Liver (tissue), 10 donors: ENCODE measurements at places on chromosomes 5 and 9.

- no peak for DNase-seq
Measured at GRCh38 chr9:22654833-22655232, 208.2 kb downstream of the DMRTA1 start.

DNA sequence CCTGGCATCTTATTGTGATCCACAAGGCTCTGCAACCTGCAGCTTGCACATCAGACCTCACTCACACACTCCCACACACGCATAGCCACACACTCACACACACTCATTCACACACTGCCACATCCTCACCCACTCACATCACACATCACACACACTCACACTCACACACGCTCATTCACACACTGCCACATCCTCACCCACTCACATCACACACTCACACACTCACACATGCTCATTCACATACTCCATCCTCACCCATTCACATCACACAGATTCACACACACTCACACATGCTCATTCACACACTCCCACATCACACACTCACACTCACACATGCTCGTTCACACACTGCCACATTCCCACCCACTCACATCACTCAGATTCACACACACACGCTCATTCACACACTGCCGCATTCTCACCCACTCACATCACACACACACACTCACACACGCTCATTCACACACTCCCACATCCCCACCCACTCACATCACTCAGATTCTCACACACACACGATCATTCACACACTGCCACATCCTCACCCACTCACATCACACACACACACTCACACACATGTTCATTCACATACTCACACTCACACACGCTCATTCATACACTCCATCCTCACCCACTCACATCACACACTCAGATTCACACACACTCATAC is 47.1 kb upstream of the RXRA start:
- DNase-seq: no peak

- no peak for DNase-seq
Measured at GRCh38 chr9:85404911-85405565, 336.7 kb downstream of the AGTPBP1 start.

DNA sequence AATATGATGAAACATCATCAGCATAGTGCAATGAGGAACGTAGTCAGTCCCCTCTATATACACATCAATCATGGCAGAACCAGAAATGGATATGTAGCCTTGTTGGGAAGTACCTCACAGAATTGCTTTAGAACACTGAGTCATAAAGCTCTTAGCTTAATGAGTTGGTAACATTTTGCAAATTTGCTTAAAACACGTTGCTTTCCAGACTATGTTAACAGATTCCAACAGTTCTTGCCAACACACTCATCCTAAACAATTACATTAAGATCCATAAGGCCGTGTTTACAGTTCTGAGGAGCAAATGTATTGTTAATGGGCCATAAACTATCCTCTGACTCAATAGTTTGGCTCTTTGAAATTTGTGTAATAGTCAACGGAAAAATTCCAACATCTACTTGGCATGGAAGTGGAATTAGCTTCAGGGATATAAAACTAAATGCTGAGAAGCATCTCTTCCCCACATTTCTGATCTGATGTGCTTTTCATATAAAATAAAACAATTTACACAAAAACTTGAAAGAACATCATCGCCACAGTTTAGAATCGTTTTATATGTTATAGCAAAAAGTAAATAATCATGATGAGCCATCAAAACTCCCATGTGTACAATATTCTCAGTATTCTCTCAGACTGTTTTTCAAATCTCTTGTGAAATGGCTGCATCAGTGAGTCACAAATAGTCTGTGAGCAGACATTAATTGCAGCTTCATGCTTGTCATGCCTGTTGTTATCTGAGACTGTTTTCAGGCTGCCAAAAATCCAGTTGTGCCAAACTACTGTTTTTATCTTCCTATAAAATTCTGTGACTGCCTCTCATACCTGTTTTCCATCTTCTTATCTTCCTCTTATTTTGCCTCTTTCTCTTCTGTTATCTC is 291.9 kb downstream of the COX7C start:
- no peak for DNase-seq

DNA sequence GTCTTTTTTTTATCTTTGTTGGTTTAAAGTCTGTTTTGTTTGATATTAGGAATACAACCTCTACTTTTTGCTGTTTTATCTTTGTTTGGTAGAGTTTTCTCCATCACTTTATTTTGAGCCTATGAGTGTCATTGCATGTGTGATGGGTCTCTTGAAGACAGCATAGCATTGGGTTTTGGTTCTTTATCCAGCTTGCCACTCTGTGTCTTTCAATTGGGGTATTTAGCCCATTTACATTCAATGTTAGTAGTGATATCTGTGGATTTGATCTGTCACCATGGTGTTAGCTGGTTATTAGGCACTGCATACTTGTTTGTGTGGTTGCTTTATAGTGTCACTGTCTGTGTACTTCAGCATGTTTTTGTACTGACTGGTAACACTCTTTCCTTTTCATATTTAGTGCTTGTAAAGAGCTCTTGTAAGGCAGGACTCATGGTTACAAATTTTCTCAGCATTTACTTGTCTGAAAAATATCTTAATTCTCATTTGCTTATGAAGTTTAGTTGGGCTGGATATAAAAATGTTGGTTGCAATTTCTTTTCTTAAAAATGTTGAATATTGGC is 845.5 kb downstream of the TLE4 start:
- DNase-seq: no peak

GRCh38 chr9:127089631-127090081 is 32.8 kb downstream of the ANGPTL2 start:
- no peak for DNase-seq

GRCh38 chr9:89732295-89732938 is 127.6 kb downstream of the GADD45G start:
- no peak for DNase-seq

GRCh38 chr5:123147128-123147715 is 58.2 kb downstream of the PRDM6 start:
- no peak for DNase-seq

DNA sequence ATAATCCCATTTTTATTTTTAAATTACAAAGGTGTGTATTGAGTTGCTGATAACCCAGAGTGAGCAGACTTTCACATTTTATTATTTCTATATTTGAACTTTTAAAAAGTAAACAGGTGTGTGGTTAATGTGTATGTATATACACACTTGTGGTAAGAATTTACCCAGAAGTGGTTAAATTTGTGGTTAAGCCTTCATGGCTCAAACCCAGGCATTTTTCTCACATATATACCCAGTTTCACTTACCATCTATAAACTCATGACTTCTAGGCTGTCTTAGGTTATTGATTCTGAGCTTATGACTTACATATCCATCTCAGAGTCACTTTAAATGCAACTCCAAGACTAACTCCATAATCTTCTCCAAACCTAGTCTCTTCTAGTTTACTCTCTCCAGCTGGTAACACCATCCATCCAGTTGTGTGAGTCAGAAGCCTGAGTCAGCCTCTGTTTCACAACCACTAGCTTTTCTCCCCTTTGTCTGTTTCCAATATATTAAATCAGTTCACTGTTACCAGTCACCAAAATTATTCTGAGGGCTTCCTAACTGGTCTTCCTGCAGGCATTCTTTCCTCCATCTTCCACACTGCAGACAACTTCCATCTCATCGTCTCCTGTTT is 20.2 kb downstream of the ZBED3 start:
- DNase-seq: no peak

- no peak for DNase-seq
Measured at GRCh38 chr9:14687042-14687719, 6.1 kb downstream of the ZDHHC21 start.

DNA sequence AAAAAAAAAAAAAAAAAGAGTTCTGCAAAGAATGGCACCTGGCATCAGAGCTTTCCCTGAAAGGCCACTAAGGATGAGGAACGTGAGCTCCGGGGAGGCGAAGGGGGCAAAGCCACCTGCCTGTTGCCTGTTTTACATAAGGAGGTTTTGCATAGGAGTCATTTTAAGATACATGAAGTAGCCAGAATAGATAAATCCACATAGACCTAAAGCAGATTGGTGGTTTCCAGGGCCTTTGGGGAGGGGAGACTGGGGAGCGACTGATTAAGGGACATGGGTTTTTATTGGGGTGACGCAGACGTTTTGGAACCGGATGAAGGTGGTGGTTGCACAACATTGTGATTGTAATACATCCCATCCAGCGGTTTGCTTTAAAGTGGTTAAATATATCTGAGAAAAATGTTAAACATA is 7.1 kb downstream of the NEK6 start:
- DNase-seq: no peak

- no peak for DNase-seq
Measured at GRCh38 chr5:100840370-100840769, 62.7 kb downstream of the ST8SIA4 start.

DNA sequence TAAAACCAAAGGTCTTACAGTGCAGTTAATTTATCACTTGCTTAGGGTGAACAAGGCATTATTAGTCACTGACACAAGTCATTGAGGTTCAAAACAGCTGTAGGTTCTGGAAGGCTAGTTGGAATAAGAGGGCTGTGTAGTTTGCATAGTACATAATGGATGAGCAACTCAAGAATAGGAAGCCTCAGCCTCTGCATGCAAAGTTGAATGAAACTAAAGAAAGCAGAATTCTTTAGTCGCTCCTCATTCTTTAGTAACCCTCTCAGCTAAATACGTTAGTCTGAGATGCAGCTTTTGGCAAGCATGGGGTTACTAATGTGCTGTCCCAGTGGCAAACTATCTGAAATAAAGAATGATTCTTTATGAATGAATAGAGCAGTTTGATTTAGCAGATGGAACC is 74.2 kb downstream of the ADGRV1 start:
- no peak for DNase-seq

- DNase-seq: peak; percentile 95
Measured at GRCh38 chr5:177113566-177114424, 19.8 kb upstream of the NSD1 start.

GRCh38 chr5:72607381-72607780 is 100.2 kb upstream of the ZNF366 start:
- DNase-seq: no peak

GRCh38 chr9:133948561-133949485 is 43.3 kb downstream of the VAV2 start:
- DNase-seq: no peak

DNA sequence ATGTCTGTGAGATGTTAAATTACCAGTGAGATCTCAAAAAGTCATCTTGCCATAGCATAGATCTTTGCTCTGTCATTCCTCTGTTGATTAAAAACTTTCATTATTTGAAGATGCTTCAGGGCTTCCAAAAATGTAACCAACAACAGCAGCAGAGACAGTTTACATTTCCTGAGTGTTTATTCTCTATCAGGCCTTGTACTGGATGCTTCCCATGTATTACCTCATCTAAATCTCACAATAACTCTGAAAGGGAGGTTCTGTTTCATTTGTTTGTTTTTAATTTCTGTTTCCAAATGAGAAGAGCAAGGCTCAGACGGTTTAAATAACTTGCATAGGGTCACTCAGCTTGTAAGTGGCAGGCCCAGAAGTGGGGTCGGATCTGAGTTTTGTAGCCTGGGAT is 45.2 kb downstream of the MRRF start:
- DNase-seq: no peak

- no peak for DNase-seq
Measured at GRCh38 chr9:8268216-8268878, 468.8 kb upstream of the DMAC1 start.

DNA sequence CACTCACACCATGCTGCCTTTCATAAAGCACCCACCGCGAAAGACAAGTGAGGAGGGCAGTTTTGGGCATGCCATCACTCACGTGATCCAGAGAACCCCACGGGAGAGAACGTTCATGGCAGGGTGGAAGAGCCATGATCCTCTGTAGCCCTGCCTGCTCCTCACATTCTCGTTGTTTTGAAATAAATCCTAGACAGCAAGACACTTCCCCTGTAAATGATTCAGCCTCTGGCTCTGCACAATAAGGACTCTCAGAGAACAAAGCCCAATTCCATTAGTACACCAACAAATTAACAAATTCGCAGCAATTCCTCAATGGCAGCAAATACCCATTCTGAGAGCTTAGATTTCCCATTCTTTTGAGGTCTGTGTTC is 71.5 kb downstream of the WNK2 start:
- no peak for DNase-seq

GRCh38 chr5:134604908-134605307 is 27.7 kb downstream of the SAR1B start:
- DNase-seq: no peak

GRCh38 chr5:143752165-143752850 is 59.7 kb upstream of the HMHB1 start:
- DNase-seq: no peak

DNA sequence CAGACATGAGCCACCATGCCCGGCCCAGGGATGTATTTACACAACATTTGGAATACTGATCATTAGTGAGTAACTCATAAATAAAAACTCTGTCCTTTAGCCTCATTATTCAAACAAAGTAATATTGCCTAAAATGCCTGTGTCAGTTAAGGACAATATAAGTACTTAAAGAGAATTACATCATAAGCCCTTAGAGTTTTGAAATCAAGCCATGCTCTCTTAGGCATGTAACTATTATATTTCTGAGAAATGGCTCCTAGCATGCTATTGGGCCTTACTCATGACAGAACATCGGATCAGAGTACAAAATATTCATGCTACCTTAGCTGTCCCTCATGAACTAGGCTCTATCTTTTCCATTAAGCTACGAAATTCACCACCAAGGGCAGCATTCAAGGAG is 309.3 kb downstream of the CHSY3 start:
- no peak for DNase-seq

DNA sequence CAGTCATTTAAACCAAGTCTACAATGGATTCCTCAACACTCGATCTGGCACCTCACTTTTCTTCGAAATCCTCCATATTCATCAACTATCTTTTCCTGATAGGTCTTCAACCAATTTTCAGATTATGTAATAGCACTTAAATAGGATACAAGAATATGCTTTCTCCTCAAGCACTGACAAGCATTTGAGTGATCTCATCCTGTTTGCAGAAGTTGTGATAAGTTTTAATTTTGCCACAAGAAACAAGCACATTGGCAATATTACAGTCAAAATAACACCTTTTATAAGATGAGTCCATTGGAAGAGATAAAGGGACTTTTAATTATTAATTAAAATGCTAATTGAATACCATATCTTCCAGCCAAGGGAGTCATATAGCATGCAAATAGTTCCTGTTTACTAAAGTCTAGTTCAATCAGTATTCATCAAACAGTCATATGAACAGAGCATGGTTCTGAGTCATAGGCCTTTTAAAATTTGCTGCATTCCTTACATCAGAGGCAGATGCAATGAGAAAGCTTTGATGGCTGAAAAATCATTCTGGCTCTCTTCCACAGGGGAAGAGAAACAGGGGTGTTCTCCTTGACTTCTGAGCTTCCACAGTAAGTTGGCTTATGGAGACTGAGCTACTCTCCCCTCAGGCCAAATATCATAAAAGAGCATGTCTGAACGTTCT is 32.7 kb upstream of the ZCCHC9 start:
- DNase-seq: no peak

DNA sequence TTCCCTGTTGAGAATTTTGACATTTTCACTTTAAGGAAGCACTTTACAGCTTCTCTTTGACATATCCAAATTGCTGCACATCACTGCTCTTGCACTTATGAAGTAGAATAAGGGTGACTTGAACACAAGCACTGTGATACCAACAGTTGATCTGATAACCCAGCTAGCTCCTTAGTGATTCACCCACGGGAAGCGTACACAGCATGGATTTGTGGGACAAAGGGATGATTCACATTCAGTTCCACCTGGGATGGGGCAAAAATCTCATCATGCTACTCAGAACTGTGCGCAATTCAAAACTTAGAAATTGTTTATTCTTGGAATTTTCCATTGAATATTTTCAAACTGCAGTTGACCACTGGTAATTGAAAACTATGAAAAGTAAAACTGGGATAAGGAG is 1565.5 kb upstream of the CDH9 start:
- DNase-seq: no peak

- DNase-seq: no peak
Measured at GRCh38 chr9:10548348-10548747, 64.5 kb downstream of the PTPRD start.
